Mesenteric fat pad (tissue), 1 donor: ENCODE measurements at places on chromosomes 7 and 10. TPM values are rescaled to one million over a fixed set of nuclear protein-coding genes. Genes with fewer than 3 reads are reported as not detected.

GDF2 gene
- not detected for total RNA-seq

PRDX3 gene
- total RNA-seq, result 141 TPM

SGMS1 gene
- total RNA-seq, result 37.2 TPM

ACTR3C gene
- total RNA-seq, result 2.6 TPM

GRCh38 chr10:121658611-121659010 lies 60.4 kb upstream of the FGFR2 start:
- no peak for DNase-seq

GRCh38 chr10:101050208-101051069 lies 11.3 kb upstream of the KAZALD1 start:
- DNase-seq, result peak; percentile 94

- no peak for DNase-seq
Observed at GRCh38 chr7:80790877-80791276, 128.0 kb downstream of the SEMA3C start.

DNA sequence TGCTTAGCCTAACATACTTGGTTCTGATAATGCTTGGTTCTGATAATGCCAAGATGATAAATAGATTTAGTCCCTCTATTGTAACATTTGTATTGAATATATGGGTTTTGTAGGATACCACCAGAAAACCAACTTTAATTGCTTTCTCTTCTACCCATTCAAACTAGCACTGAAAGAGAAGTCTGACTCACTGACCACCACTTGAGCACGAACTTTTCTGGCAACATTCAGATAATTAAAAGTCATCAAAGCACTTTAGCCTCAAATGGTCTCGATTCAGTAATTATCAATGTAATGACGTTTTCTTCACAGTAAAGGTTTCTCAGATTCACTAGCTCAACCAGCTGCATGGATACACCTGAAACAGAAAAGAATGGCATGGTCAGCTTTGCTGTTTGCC lies 63.0 kb downstream of the HDAC9 start:
- DNase-seq, result no peak

- no peak for DNase-seq
Observed at GRCh38 chr10:2972216-2972615, 95.1 kb upstream of the PFKP start.

GRCh38 chr7:749140-749551 lies 22.1 kb upstream of the PRKAR1B start:
- no peak for DNase-seq

DNA sequence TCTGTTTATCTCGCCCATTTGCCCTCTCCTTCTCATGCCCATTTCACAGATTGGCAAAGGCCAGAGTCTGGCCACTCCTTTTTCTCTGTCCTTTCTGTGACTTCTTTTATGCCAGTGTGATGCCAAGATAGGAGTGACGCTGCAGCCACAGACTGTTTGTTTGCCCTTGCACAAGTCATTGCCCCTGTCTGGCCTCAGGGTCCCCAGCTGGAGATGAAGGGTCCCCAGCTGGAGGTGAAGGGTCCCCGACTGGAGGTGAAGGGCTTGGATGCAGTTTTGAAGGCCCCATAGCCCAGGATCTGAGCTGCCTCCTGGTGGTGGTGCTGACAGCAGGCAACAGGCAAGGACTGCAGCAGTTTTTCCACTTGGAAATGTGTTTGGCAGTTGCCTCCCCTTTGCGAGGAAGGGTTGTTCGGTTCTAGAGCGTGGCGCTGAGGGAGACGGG lies 50.8 kb upstream of the SLC29A3 start:
- no peak for DNase-seq
